ENCODE measurements at places on chromosomes 5 and 9.

DNA sequence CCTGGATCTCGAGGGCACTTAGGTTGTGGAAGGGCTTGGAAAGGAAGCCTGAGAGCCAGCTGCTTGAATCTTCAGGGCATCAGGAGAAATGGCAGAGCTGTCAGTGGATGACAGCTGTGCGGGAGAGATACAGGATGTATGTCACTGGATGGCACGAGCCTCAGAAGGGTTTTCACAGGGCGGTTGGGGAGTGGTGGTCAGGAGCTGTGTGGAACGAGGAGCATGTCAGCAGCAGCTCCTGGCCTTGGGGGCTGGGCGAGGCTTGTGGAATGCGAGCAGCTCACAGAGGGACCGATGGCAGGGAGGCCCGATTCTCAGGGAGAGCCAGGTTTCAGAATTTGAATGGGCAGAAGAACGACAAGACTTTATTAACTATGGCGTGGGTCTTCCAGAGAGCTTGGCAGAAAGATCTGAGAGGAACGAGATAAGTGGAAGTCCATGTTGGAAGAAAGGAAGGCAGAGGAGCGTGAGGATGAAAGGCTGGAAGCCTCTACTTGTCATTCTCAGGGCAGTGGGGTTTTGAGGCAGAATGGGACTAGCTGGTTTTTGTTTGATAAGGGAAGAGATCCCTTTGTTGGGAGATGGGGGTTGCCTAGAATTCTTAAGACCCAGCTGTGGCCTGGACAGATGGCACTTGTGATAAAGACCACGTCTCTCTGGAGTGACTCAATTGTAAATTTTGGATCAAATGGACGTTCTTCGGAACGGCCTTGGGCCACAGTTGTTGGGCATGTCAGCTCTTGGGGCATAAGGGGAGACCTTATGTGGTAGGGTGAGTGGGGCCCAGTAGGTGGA, 60.3 kb downstream of the SNX30 start:
- no peak for DNase-seq

- DNase-seq, result no peak
Measured at GRCh38 chr5:154164249-154164581, 26.3 kb upstream of the GALNT10 start.

- no peak for DNase-seq
Measured at GRCh38 chr5:89042746-89043145, 159.8 kb upstream of the MEF2C start.

DNA sequence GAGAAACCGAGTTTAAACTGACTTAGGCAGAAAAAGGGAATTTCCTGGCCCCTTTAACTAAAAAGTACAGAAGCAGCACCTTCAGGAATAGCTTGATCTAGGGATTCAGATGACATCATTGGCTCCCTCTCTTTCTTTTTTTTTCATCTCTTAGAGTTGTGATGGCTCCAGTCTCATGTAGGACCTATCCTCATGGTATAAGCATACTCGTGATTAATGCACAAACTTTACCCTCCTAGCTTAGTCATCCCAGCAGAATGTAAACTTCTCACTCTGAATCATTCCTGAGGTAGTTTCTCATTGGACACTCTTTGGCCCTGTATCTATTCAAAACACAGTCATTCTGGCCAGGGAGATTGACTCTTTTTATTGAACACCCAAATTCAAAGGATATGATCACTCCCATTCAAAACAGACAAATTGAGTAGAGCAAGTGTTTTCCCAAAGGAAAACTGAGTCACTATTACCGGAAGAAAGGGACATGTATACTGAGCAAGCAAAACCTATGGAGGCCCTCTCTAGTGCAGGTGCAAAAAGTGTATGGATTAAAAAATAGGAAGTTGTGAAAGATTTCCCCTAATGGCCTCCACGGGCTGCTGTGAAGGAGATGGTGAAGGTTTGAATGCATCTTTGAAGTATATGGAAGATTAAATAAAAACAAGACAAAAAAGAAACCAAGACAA, 27.6 kb upstream of the SMIM23 start:
- DNase-seq, result no peak

GRCh38 chr5:17665836-17666235, 31.6 kb downstream of the TAF11L14 start:
- no peak for DNase-seq

- DNase-seq, result no peak
Measured at GRCh38 chr5:57662991-57663390, 180.4 kb upstream of the ACTBL2 start.

DNA sequence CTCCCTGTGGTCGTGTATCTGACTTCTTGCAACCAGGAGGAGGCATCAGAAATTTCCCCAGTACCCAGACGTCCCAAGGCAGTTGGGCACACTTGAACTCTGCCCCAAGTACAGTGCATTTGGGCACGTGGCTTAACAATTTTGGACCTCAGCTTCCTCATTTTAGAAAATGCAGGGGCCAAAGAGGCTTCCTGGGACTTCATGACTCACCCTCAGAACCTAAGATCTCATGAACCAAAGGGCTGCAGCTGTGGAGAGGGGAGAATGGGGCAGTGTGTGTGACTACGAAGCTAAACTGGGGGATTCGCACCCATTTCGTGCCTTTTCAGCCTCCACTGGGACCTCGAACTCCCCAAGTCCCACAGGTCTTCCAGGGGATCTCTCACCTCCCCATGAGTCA, 59.2 kb downstream of the SYK start:
- DNase-seq, result no peak

- no peak for DNase-seq
Measured at GRCh38 chr9:89915187-89915586, 310.4 kb downstream of the GADD45G start.

GRCh38 chr5:66222455-66222854, 78.4 kb downstream of the SREK1 start:
- no peak for DNase-seq

DNA sequence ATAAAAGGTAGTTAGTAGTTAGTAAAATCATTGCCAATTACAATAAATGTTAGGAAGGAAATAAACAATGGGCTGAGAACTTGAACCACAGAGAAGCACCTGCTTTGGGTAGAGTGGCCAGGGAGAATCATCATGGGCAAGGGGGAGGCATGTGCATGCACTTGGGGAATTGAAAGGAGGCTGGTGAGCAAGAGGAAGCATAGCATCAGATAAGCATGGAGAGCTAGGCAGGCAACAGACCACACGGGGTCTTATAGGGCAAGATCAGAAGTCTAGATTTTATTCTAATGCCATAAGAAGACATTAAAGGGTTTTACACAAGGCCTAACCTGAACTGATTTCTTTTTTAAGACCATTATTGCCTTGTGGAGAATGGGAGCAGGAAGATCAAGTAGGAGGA, 93.4 kb downstream of the PIP5K1B start:
- no peak for DNase-seq

DNA sequence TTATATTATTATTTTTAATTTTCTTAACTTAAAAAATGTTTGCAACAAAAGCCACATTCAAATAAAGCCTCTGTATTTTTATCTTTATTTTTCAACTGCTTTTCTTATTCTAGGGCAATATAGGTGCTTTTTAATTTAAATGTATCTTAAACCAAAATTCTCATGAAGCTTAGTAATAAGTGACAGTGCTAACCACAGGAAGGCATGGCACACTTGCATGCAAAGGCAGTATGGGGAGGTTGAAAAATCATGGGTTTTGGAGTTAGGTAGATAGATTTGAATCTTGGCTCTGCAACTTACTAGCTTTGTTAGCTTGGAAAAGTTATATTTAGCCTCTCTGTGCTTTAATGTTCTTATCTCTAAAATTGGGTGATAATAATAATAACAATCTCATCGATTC, 458.0 kb downstream of the DMAC1 start:
- DNase-seq, result no peak

GRCh38 chr5:54140247-54140840, 170.0 kb downstream of the ARL15 start:
- no peak for DNase-seq

DNA sequence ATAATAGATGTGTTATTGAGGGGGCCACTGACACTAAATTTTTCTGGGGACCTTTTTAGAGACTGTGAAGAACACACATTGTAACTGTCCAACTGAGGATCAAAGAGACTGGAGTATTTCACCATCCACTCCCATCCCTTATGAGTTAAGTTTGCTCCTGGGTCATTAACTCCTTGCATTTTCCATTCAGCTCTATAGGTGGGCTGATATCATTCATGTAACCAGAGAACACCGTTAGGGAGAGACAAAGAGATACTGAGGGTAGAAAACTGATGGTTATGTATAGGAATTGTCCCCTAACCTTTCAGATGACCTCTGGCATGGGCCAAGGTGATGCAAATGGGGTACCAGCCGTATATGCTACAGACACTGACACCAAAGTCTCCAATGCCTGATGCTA, 142.4 kb upstream of the TLR4 start:
- no peak for DNase-seq

DNA sequence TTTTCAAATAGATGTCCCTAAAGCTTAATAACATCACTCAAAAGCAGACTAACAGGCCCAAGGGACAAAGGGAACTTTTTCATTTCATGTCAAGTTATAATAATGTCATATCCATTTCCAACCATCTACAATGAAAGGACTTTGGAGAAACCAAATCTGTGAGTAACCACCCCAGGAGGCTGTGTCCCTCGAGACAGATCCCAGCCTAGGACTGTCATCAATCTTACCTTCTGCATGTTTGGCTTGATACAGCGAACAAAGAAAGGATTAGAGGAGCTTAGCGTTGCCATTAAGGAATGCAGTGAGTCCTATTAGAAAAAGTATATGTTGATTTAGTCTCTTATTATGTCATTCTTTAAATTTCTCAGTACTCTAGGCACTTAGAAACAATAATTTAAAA, 137.8 kb upstream of the RETREG1 start:
- no peak for DNase-seq

DNA sequence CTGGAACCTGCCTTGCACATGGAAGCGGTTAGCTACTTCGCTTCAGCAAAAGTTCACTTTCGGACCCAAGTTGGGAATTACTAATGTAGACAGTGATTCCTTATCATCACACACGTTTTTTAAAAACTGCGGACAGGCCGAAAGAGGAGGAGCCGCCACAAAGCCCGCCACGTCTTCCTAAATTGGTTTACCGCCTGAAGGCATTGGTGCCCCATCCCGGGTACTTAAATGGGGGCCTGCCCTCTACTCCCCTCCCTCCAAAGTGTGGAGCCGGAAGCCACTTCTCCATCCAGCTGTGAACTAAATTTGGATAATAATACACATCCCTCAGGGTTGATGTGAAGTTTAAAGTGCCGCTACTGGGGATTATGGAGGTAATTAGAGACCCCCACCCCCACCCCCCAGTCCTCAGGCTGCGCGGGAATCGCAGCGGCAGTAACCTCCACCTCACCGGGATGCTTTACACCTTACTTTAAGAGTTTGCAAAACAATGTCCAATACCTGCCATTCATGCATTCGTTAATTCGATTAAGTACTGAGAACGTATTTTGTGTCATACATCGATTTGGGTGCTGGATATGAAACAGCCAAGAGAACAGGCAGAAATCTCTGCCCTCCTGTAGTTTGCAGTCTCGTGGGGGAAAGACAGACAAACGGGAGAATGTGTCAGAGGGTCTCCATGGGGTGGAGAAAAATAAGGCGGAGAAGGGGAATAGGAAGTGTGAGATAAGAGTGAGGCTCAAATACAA, 937 bp upstream of the MACROH2A1 start:
- DNase-seq, result no peak

- DNase-seq, result no peak
Measured at GRCh38 chr5:151584057-151584937, 6.8 kb downstream of the FAT2 start.
